ENCODE measurements at places on chromosomes 7 and 10.

GRCh38 chr7:81430761-81431160 is 339.1 kb downstream of the HGF start:
- no peak for DNase-seq

DNA sequence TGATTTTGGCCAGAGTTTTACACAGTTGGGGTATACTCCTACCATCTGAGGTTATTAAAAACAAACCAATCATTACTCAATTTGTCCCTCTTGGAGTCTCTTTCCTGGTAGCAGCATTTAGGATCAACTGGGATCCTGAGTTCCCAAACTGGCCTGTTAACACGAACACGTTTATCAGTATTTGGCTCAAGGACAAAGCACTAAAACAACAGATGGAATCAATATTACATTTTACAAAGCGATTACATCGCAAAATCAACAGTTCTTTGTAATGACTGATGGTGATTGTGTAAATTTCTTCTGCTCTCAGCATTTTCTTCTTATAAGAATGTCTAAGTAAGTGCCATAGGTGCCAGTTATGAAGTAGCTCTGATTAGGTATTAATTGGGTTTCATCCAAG is 582.9 kb upstream of the ANKRD30A start:
- DNase-seq = no peak

GRCh38 chr7:24889611-24890010 is 90.4 kb downstream of the OSBPL3 start:
- no peak for DNase-seq

DNA sequence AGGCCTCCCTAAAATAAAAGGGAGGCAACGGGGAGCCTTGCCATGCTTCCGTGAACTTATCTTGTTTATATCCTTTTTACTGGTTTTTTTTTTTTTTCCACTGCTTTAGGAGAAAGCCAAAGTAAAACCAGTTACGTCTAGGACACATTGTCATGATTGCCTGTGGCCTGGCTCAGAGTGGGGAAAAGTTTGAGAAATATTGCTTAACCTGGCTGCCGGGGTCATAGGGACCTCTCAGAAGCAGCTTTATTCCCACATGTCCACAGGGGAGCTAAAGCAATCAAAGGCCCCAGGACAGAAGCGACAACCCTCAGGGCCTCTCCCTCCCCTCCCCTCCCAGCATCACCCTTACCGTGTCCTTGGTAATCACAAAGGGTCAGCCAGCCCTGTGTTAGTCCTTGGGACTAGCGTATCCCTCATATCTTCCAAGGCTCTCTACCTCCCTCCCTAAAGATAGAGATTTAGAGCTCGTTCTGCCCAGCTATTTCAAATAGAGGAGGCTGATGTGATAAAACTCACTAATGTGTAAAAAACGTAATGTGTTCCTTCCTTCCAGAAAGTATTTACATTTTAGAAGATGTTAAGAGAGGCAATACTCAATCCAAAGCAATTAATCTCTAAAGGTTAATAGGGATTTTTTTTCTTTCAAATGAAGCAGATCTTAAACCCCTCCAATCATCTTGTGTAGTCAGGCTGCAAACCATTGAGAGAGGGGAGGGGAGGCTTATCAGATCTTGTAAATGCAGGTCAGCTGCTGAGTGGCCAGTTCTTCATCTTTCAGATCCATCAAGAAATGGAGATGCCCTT is 64.8 kb upstream of the PRKAR2B start:
- no peak for DNase-seq

- DNase-seq = no peak
These were observed 58.0 kb downstream of the CHST15 start for GRCh38 chr10:124035306-124035927.

GRCh38 chr7:22129819-22130580 is 184.3 kb upstream of the CDCA7L start:
- no peak for DNase-seq

DNA sequence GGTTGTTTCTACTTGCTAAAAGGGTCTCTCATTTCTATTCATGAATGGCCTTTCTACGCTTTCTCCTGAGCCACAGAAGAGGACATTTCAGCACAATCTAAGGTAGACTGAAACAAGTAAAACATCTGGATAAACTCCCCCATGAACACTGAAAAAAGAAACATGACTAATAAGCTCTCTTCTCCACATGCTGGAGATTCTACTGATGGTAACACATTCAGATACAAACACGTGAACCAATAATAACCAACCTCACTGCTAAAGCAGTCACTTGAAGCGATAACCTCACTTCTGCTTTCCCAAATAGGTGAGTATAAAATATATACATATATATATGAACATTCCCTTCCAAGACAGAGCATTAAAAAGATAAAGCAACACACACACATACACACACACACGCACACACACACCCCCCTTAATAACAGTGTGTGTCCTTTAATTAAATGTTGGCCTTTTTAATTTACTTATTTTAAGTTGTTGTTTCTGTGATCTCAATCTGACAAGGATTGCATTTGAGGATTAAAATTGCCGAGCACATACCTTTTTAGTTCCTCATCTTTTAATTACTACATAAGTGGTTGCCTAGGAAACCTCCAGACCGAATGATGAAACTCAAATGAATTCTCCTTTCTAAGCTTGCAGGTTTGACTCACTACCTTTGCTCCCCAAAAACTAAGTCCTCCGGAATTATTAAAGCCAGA is 292.4 kb upstream of the KLF14 start:
- DNase-seq = no peak

- no peak for DNase-seq
These were observed 31.4 kb upstream of the FRMD4A start for GRCh38 chr10:14362104-14362503.

- DNase-seq = no peak
These were observed 192.7 kb downstream of the TCF7L2 start for GRCh38 chr10:113142601-113143362.

- no peak for DNase-seq
These were observed 23.5 kb upstream of the C1QL3 start for GRCh38 chr10:16545116-16545736.

DNA sequence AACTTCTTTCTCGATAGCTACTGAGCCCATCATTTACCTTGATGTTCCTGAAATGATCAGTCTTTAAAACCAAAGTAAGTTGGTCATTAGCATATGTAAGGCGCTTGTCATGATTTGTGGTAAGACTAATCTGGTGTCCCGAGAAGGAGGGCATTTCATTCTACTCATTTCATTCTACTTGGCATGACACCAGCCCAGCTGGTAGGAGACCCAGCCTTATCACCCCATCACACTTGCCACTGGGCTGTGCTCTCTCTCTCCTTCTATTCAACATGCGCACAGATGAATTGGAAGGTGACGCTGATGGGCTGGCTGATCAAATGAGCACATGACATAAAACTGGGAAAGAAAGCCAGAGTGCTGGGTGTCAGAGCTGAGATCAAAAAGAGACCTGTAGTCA is 65.7 kb downstream of the CRTAC1 start:
- DNase-seq = no peak

DNA sequence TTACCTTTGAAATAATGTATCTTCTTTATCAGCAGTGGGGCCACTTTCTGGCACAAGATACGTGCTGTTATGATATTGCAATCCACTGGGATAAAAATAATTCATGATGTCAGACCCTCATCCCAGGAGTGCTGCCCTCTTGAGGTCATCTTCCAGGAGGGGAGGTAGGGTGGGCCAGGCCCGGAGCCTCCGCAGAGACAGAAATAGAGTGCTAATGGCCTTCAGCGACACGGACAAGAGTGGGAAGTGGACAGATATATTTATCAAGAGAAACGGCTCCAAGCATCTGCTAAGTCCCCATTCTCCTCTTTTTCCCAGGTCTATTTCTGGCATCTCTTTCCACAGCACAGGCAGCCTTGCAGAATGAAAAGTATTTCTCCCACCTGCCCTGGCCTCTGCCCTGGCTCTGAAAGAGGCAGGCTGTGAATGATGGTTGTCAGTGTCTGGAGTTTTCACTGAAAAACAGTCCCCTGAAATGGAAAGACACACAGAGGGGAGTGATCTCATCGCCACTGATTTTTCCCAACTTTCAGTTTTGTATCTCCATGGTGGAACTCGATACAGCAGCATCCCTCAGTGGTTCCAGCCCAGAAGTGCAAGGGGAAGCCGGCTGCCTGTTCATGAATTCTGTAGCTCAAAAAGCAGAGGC is 251.7 kb upstream of the MYO3A start:
- DNase-seq = no peak

- no peak for DNase-seq
These were observed 18.8 kb upstream of the TBC1D12 start for GRCh38 chr10:94383530-94383929.

DNA sequence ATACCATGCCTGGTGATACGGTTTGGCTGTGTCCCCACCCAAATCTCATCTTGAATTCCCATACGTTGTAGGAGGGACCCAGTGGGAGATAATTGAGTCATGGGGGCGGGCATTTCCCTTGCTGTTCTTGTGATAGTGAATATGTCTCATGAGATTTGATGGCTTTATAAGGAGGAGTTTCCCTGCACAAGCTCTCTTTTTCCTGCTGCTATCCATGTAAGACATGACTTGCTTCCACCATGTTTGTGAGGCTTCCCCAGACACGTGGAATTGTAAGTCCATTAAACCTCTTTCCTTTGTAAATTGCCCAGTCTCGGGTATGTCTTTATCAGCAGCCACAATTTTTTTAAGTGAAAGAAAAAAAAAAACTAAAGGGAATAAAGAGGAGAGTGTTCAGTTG is 152.5 kb downstream of the ARHGAP12 start:
- no peak for DNase-seq

DNA sequence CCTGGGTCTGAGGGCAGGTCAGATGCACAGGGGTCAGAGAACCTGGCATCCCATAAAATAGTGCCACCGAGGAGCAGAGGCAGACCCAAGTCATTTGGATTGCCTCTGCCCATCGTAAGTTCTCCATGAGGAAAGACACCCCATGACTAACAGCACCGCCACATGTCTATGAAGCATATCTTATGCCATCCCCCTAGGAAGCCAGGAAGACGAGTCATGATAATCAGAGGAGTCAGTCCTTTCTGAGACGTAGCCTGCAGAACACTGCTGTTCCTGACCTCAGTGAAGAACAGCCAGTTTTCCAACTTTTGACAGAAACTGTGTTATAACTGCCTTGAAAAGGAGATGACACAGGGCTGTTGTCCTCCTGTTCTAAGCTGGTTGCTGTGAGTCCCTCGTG is 51.2 kb downstream of the INSYN2A start:
- DNase-seq = peak; percentile 47

DNA sequence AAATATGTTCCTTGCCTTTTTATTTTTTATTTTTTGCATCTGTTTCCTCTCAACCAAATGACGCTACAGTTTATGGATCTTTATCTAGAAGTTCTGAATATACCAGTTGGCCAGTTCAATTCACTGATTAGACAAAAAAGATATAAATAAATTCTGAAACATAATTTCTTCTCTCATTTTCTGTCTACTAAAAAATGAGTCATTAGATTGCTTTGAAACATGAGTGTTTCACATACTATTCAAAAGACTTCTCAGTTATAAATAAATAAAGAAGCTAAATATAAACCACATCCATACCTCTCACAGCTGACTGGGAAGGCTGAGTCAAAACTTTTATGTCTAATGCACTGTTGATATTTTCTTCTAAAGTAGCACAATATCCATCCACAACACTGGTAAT is 97.6 kb upstream of the GPR22 start:
- DNase-seq = no peak
